Fibroblast of mammary gland (primary cell): ENCODE measurements at places on chromosomes 4 and X.

GRCh38 chr4:94828882-94829281 lies 71.1 kb downstream of the BMPR1B start:
- no peak for DNase-seq

- peak; percentile 43 for DNase-seq
Observed at GRCh38 chr4:111066447-111066846, 443.6 kb upstream of the PITX2 start.

- no peak for DNase-seq
Observed at GRCh38 chr4:123974386-123975149, 578.0 kb downstream of the SPRY1 start.

GRCh38 chrX:140050906-140051305 lies 85.6 kb upstream of the CXorf66 start:
- peak; percentile 20 for DNase-seq

GRCh38 chr4:76342191-76342590 lies 35.7 kb downstream of the STBD1 start:
- no peak for DNase-seq

DNA sequence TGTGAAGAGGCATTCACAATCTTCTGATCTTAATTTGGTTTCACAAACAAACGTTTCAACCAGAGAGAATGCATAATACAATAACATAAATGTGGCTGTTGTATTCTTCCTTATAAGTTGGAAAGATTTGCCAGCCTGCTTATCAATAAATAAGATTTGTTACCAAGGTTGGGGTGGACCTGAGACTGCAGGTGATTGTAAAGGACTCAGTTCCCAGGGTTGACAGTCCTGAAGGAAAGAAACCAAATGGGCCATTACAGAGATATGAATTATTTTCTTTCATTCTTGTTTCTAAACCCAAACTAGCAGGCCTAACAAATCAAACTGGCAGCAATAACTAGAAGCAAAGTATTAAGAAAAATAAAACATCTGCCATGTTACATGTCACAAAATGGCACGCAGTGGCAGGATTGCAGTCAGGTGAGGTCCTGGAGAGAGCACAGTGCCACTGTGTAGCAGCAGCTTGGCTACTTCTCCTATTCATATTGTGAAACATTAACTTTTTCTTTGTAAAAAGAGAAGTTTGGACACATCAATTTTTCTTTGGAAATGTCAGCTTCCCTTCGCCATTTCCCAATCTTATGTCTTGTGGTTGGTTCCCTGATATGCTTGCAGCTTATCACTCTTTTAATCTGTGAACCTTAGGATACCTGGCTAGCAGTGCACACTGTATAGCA lies 133.8 kb upstream of the EMCN start:
- DNase-seq: no peak

- DNase-seq: no peak
Observed at GRCh38 chr4:157772907-157773306, 399.9 kb downstream of the GASK1B start.

DNA sequence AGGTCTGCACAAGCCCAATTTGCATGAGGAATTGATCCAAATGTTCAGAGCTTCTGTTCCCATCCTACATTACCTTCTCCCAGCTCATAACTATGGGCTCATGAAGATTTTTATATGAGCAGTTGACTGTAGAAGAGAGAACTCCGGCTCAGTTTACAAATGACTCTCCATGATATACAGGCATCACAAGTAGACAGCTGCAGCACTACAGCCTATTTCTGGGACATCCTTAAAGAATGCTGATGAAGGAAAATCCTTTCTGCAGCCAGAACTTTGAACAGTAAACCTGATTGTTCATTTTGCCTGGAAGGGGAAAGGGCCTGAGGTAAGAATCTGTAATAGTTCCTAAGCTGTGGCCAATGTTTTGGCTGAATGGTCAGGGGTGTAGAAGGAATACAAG lies 174.1 kb upstream of the CXCL13 start:
- no peak for DNase-seq

DNA sequence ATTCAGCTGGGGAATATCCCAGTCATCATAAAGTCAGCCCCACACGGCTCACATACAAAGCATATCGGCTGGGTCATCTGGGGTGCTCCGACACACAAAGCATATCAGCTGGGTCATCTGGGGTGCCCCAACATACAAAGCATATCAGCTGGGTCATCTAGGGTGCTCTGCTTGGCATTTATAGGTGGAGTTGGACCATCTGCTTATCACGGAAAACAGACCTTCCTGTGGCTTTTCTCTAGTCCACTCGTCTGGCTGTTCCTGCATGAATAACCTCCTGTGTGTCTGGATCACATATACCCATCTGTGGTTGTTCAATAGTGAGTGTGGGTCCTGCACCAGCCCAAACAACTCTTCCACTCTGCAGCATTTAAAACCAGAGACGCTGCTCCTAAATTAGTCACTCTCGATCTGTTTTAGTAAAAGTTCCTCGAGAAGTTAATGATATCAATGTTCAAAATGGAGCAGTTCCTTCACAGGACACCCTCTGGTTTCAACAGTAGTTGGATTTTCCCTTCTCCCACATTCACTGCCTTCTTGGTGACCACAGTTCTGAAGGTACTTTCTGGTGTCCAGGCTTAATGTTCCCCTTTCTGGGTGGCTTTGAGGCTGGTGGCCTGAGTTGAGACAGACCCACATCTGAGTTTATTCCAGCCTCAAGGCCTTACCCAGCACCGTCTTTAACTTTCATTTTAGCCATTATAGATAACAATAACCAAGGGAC lies 70.0 kb upstream of the FRG1 start:
- no peak for DNase-seq

DNA sequence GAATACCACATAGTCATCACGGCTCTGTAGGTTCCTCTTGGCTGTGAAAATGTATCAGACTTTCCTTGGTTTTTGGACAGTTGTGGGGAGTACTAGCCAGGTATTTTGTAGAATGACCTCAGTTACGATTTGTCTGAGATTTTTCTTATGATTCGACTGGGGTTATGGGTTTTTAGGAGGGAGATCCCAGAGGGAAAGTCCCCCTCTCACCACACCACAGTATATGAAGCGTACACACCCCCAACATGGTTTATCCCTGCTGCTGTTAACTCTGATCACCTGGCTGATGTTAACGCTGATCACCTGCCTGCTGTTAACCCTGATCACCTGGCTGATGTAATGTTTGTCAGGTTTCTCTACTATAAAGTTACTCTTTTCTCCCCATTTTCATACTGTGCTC lies 72.6 kb downstream of the ANAPC4 start:
- DNase-seq: no peak

GRCh38 chrX:3678328-3678727 lies 35.1 kb downstream of the PRKX start:
- no peak for DNase-seq

- DNase-seq: peak; percentile 21
Observed at GRCh38 chr4:94407846-94408245, 43.9 kb upstream of the PDLIM5 start.

- DNase-seq: no peak
Observed at GRCh38 chr4:7742807-7743280, 196.8 kb downstream of the AFAP1 start.

GRCh38 chr4:75036046-75036830 lies 103.3 kb downstream of the PARM1 start:
- no peak for DNase-seq

GRCh38 chr4:2798399-2799223 lies 5.7 kb downstream of the SH3BP2 start:
- DNase-seq: no peak

DNA sequence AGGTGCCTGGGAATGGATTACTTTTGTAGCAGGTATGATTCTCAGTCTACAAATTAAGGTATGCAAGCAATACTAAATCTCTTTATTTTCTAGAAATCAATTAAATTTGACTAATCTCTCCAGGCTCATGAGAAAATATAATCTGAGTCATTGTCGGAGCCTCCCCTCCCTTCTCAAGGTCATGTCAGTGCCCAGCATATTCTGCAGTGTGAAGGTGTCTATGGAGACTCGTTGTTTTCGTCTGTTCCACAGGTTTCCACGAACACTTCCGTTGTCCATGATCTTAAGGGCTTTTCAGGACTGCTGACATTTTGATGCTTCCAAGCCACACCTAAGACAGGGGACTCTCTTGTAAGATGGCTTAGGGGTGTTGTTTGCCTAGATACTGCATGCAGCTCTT lies 56.6 kb upstream of the SCOC start:
- DNase-seq: no peak

DNA sequence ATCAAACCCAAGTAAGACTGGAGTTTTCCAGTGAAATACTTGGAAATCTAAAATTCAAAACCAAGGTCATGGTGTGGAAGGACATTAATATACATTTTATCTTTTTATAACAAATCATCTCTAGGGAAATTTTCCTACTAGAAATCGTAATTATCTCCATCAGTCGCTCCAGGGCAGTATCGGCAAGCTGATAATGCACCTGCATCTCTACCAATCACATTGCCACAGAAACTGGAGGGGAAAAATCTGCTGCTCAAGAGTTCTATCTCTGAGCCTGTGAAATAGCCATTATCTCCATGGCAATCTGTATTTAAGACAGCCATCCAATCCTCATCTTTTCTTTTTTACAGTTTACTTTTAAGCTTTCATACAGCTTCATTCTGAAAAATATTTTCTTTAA lies 538.3 kb upstream of the GALNT7 start:
- no peak for DNase-seq

- DNase-seq: peak; percentile 69
Observed at GRCh38 chr4:153345012-153345981, 809 bp downstream of the MND1 start.

GRCh38 chr4:55269470-55269869 lies 76.6 kb upstream of the SRD5A3 start:
- DNase-seq: no peak

DNA sequence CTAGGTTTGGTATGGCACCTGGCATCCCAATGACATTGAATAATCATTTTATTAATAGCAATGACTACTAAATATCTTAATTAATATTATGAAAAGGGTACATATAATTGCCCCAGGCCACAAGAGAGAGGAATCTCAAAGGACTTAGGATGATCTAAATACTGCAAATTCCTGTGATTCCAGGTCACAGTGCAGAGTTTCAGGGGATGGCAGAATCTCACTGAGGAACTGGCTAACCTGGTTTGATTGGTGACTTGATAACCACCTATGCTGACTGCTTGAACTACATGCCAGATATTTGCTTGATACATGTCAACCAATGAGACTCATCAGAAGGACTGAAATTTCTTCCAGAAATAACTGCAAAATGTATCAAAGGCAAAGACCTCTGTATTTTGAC lies 37.2 kb downstream of the BTC start:
- no peak for DNase-seq

- no peak for DNase-seq
Observed at GRCh38 chr4:162852642-162853041, 314.0 kb downstream of the NAF1 start.

DNA sequence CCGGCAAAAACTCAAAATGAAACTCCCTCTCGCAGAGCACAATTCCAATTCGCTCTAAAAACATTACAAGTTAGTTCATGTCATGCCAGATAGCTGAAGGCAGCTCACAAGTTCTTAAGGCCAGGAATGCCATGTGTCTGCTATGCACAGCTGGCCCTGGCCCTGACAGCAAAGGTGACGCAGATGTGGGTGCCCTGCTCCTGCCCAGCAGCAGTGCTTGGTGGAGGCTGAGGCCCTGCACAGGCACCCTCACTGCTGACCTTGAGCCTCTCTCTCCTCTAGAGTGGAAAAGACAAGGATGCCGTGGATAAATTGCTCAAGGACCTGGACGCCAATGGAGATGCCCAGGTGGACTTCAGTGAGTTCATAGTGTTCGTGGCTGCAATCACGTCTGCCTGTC lies 2.9 kb downstream of the S100P start:
- DNase-seq: no peak

GRCh38 chrX:103687073-103687695 lies 685 bp upstream of the MORF4L2 start:
- DNase-seq: no peak

GRCh38 chr4:95758001-95758400 lies 81.9 kb upstream of the PDHA2 start:
- no peak for DNase-seq

DNA sequence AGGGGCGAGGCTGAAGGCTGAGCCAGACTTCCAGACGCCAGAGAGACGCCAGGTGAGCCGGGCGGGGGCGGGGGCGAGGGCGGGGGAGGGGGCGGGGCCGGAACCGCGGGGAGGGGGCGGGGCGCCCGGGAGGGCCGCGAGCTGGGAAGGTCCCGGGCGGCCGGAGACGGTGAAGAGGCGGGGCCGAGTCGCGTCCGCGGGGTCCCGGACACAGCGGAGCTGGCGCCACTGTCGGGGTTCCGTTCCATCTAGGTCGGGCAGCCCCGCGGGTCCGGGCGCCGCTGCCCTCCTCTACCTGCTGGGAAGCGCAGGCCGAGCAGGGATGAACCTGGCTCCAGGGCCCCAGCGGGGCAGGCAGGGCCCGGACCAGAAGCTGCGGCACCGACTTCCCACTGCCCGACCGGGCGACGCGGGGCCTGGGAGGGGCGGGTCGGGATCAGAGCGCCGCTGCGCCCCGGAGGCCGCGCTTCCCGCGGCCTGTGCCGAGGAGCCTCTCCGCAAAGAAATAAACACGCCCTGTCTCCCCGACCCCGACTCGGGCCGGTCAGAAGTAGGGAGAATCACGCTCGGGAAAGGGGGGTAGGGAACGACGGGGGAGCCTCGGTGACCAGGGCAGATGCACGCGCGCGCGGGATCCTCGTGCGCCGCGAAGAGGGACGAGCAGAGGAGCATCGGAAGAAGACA lies 10.6 kb downstream of the HMX1 start:
- DNase-seq: no peak

DNA sequence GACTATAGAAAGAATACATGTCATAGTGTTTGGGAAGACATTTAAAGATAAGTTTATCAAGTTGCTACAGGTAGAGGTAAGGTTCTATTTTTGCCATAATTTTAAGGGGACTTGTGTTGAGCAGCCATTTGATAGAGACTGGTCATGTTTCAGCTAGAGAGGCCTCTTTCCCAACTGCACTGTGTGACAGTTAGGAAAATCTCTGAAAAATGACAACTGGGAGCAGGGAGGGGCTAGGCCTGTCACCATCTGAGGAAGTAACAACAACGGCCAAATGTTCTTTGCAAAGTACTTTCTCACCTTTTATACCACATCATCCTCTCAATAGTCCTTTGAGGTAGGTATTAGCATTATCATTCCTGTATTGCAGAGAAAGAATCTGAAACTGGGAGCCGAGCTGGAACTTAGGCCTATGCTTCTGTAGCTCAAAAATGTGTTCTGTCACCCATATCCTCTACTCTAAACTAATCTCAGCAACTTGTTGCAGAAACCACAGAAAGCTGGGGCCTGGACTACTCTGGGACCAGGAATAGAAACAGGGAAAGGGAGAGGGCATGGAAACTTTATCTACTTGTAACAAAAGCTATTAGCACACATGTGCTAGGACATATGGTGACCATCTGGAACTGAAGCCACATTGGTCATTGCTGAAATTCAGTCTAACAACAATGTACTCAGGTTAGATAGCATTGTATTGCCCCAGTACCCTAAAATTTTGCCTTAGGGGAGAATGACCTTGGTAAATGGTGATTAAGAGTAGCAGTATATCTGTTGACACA lies 198.9 kb downstream of the MID1IP1 start:
- peak; percentile 56 for DNase-seq

GRCh38 chr4:3248811-3249661 lies at the start of gene MSANTD1:
Gene MSANTD1 (plus strand): TSS chr4:3249159. CDS start chr4:3249223, 64 bp downstream.
- DNase-seq: peak; percentile 51
